ENCODE measurements at places on chromosomes 7 and 10.
A peak's percentile ranks its signal among the peaks of the same experiment; 100 is the strongest.

GRCh38 chr7:50418526-50419290 is 31.4 kb downstream of the FIGNL1 start:
- DNase-seq, result no peak

DNA sequence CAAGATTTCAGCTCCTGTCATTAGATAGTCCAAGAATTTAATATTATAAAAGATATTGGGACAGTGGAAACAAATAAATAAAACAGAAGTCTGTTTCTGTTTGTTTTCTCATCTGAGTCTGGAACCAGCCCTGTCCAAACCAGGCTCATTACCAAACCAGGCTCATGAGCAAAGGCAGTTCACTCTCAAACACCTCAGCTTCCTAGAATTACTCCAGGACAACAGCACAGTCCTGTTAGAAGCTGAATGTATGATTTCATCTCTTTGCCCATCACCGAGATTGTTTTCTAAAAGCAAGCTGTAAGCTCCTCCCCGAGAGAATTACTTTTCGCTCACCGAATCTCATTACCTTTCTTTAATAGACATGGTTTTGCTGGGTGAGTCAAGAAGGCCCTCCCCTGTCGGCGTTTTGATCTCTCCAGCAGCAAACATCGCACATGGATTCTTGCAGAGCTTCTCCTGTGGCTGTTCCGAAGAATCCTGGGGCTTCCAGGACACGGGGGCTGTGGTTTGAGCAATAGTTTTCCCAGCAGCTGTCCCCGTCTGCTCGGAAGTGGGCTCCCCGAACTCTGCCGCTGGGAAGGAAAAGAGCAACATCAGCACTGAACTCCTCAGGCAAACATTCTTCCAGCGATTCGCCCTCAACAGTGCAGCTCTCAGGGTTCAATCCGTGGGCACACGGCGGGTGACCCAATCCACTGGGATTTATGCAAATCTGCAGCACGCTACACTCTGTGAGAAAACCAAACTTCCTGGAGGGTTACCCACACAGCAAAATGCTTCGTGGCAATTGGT is 112.5 kb downstream of the SVIL start:
- DNase-seq, result no peak

GRCh38 chr7:154372011-154372601 is 319.9 kb downstream of the DPP6 start:
- no peak for DNase-seq

- DNase-seq, result no peak
Measured at GRCh38 chr10:36185097-36185496, 543.0 kb upstream of the FZD8 start.

- DNase-seq, result no peak
Measured at GRCh38 chr10:1120306-1120705, 64.1 kb downstream of the WDR37 start.

DNA sequence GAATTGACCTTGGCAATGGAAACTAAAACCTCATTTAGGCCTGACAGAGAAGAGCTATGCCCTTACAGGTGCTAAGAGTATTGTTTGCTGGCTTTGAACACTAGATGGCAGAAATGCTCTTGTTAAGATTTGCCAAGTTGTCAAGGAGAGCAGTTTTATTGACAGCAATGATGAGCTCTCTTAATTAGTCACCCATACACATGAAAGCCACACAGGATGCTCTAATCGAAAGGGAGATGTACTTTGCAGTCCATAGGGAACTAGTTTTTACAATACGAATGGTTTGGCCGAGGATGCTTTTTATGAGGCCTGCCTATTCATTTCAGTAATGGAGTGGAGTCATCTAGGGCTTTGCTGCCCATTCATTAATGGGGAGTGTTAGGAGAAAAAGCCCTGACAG is 45.4 kb upstream of the MBL2 start:
- no peak for DNase-seq

GRCh38 chr7:4996696-4997222 is 37.8 kb upstream of the MMD2 start:
- no peak for DNase-seq

DNA sequence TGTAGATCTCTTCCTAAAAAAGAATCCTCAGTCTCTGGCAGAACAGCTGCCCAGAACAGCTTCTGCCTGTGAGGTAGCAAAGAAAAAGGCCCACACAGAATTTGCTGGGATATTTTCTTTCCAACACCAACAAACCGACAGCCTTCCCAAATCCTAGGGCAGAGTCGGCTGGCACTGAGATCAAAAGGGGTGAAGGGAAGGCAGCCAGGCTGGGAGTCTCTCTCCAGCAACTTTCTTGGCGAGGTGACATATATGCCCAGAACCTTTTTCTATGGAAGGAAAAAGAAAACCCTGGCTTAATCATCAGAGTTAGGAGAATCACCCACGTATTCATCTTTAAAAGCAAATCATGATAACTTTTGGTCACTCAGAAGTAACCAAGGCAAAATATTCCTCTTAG is 279.6 kb downstream of the DNAJB6 start:
- no peak for DNase-seq

DNA sequence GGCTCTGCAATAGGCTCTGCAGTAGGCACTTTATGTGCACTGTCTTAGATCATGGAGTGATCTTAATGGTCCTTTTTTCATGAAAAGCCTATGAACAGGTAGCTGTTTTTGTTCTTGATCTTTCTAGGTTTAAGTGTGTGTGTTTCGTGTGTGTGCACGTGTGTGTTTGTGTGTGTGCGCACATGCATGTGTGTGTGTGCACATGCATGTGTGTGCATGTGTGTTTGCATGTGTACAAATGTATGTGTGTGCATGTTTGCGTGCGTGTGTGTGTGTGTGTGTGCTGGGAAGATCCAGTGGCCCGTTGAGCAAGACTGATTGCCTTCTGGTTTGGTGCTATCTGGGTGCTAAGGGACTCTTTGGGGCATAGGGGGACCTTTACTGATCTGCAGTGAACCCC is 334.8 kb downstream of the GLRX3 start:
- no peak for DNase-seq

DNA sequence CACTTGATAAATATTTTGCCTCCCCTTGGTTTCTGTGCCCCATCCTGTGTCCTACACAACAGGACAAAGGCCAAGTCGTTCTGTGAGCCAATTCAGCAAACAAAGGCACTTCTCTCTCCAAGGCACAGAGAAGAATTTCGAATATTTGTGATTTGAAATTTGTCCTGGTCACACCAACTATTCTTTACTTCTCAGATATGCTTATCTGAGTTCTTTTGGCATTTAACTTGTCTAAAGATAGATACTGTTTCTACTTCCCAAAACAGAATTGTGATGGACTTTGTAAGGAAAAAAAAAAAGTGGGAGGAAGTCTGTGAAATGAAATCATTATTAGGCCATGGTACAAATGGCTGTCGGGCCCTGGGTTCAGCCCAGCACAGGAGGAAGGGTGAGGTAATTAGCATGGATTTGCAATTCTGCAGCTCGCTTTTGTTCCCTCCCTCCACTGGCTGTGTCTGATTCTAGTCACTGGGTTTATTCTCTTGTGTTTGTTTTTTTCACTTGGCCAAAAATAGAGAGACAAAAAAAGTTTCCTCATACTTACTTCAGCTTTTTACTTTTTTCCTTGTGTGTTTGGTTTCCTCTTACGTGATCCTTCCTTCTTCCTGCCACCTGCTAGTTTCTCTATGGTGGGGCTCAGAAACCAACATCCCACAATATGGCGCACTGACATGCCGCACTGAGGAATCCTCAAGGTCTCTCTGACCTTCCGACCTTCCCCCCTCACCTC is 108.2 kb upstream of the MKLN1 start:
- DNase-seq, result no peak

GRCh38 chr7:22269963-22270362 is 87.0 kb downstream of the RAPGEF5 start:
- DNase-seq, result no peak

DNA sequence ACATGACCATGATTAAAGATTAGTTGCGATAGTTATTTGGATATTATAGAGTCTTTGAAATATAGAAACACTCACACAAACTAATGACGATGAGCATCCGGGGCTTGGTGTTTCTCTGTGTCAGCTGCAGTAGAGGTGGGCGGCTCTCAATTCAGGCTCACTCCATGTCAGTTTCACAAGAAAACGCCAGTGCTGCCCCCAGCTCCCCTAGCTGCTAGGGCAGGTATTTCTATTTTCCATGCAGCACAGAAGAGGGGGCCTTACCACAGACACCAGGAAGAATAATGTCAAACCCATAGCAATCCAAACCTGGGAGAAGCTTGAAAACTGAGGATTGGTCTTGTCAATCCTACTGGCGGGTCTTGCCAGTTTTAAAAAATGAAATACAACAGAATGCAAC is 197.1 kb downstream of the PHTF2 start:
- DNase-seq, result no peak

GRCh38 chr10:110067960-110068770 is 60.4 kb downstream of the ADD3 start:
- DNase-seq, result no peak

GRCh38 chr7:12921751-12922345 is 234.4 kb downstream of the ARL4A start:
- DNase-seq, result no peak

DNA sequence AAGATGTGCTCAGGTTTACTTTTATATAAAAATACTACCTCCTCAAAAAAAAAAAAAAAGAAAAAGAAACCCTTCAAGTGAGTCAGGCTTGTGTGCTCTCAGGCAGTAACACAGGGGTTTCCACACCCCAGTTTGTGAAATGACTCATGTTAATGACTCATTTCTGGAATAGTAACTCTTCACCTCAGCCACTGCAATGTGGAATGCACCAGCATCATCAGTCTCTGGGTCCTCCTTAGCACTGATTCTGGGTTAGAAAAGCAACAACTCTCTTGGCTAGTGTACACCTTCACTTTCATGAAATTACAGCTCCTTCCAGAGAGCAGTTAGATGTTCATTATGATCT is 110.6 kb downstream of the EMX2 start:
- DNase-seq, result no peak

- DNase-seq, result no peak
Measured at GRCh38 chr10:124291001-124291701, 127.6 kb downstream of the OAT start.

DNA sequence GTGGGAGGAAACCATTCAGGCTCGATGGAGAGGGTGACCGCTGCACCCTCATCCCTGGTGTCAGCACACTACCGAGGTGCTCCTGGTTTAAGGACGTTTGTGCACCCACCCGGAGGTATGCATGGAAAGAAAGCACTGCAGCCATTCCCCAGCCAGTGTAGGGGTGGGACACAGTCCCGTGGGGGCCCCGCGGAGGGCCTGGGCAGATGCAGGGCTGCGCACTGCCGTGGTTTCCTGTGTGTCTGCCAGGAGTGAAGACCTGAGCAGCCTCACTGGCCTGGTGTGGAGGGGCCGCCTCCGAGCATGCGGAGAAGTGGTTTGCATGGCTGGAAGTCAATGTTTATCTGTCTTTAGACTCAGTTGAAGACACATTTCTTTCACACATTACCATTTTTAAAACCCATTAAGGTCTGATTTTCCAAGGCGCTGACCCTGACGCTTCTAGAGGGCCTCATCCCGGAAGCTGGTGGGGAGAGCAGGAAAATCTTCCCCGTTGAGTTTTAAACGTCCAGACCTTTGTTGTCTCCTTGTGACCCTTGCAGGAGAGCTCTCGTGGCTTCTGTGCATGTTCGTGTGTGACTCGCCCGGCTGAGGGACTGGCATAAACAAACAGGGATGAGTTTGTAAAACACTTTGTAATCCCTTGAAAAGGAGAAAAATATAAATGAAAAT is 188.1 kb downstream of the MGMT start:
- DNase-seq, result no peak

DNA sequence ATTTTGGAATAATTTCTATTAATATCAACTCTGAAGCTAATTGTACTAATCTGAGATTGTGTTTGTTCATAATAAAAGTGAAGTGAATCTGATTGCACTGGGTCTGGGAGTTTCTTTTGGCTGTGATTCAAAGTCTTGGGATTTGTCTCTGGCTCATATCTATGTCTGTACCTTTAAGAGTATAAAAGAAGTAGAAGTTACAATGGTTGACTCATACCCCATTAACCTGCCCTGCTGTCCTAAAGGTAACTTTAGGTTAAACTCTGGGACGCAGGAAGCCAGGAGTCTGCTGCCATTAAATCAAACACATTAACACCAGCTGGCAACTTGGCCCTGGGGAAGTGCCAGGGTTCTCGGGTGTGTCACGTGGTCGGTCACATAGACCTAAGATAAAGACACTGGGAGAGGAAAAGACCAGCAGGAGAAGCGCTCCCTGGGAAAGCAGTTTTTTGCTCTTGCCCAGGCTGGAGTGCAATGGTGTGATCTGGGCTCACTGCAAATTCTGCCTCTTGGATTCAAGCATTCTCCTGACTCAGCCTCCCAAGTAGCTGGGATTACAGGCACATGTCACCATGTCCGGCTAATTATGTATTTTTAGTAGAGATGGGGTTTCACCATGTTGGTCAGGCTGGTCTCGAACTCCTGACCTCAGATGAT is 17.8 kb downstream of the SCD start:
- peak; percentile 82 for DNase-seq
